ENCODE measurements at places on chromosomes 16 and 17. TPM values are rescaled to one million over a fixed set of nuclear protein-coding genes. Genes with fewer than 3 reads are reported as not detected.

The GDPD3 gene
- total RNA-seq, result 1.5 TPM

The NPIPB6 gene
- total RNA-seq, result 26.7 TPM

The COL1A1 gene
- total RNA-seq, result 2,633 TPM

The TMIGD1 gene
- total RNA-seq, result not detected

The VTN gene
- total RNA-seq, result 0.09 TPM

The EFNB3 gene
- 0.90 TPM for total RNA-seq

The SDK2 gene
- total RNA-seq, result not detected

The CBX2 gene
- total RNA-seq, result 0.63 TPM

The NOS2 gene
- total RNA-seq, result 0.16 TPM

The RTN4RL1 gene
- total RNA-seq, result 0.90 TPM

The TP53TG3 gene
- not detected for total RNA-seq

The CUEDC1 gene
- total RNA-seq, result 25.7 TPM

The SYNRG gene
- 37.7 TPM for total RNA-seq

The DPEP3 gene
- total RNA-seq, result not detected

The IGSF6 gene
- total RNA-seq, result not detected

The PERCC1 gene
- not detected for total RNA-seq

The NSRP1 gene
- 13.4 TPM for total RNA-seq

The SLC12A3 gene
- not detected for total RNA-seq

The MT1E gene
- 103 TPM for total RNA-seq

The GP1BA gene
- not detected for total RNA-seq

The KRT12 gene
- total RNA-seq, result not detected

The PARD6A gene
- not detected for total RNA-seq

All from fibroblast of the aortic adventitia (primary cell).